ENCODE measurements at places on chromosomes 7 and 10.

GRCh38 chr10:17273403-17273802 lies 45.4 kb downstream of the VIM start:
- H3K27ac ChIP-seq, result no peak overlapping the region
- H3K4me1 ChIP-seq, result no peaks in the 10 kb centered on the region
- H3K4me3 ChIP-seq, result no peak overlapping the region
- no peak for DNase-seq

DNA sequence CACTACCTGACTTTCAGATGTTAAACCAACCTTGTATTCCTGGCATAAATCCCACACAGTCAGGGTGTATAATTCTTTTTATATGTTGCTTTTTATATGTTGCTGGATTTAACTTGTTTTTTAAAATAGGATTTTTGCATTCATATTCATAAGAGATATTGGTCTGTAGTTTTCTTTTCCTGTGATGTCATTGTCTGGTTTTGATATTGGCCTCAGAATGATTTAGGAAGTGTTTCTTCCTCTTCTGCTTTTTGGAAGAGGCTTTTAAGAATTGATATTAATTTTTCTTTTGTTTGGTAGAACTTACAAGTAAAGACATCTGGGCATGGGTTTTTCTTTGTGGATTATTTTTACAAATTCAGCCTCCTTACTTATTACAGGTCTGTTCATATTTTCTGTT lies 93.1 kb downstream of the CARD11 start:
- no peaks in the 10 kb centered on the region for H3K27me3 ChIP-seq
- H3K36me3 ChIP-seq, result peaks cover 12% of the 10 kb centered on the region
- peaks cover 47% of the 10 kb centered on the region for H3K4me1 ChIP-seq
- H3K4me3 ChIP-seq, result no peak overlapping the region
- peak; percentile 58 for DNase-seq

GRCh38 chr7:106037489-106038176 lies 74.5 kb downstream of the SYPL1 start:
- H3K27ac ChIP-seq, result no peak overlapping the region
- no peaks in the 10 kb centered on the region for H3K36me3 ChIP-seq
- peaks cover 19% of the 10 kb centered on the region for H3K4me1 ChIP-seq
- DNase-seq, result no peak

- DNase-seq, result peak; percentile 89
- peak overlapping the region; percentile 36 for H3K4me3 ChIP-seq
- H3K4me1 ChIP-seq, result peaks cover 97% of the 10 kb centered on the region
- no peaks in the 10 kb centered on the region for H3K27me3 ChIP-seq
- H3K36me3 ChIP-seq, result no peaks in the 10 kb centered on the region
Measured at GRCh38 chr10:110864662-110865140, 7.0 kb upstream of the PDCD4 start.

- DNase-seq, result no peak
- peak overlapping the region; percentile 44 for H3K27ac ChIP-seq
- H3K4me3 ChIP-seq, result no peak overlapping the region
- peaks cover 18% of the 10 kb centered on the region for H3K4me1 ChIP-seq
- no peaks in the 10 kb centered on the region for H3K27me3 ChIP-seq
- H3K36me3 ChIP-seq, result peaks cover under 1% of the 10 kb centered on the region
Measured at GRCh38 chr10:26773633-26774032, 76.1 kb downstream of the PDSS1 start.

- H3K27me3 ChIP-seq, result no peaks in the 10 kb centered on the region
- no peak overlapping the region for H3K27ac ChIP-seq
- DNase-seq, result peak; percentile 63
- no peak overlapping the region for H3K4me3 ChIP-seq
Measured at GRCh38 chr10:31977440-31978155, 49.0 kb upstream of the ARHGAP12 start.

DNA sequence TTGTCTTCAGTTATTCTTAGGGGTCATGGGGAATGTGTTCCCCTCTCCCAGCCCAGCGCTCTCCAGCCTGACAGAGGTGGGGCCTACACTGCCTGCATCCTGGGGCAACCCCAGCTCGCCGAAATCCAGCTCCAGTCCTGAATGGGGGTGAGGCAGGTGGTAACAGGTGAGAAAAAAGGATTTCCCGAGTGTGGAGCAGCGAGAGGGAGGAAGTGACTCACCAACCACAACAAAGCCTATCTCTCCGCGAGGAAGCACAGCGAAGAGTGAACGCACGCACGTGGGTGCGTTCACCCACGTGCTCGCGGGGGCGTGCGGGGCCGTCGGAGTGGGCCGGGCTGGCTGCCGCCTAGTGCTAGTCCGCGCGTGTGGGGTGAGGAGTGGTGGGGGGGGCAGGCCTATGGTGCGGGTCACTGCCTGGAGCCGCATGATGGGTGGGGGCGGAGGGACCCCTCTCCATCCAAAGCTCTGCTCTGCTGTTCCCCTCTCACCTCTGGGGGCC lies 855 bp upstream of the PALD1 start:
- H3K4me3 ChIP-seq, result peak overlapping the region; percentile 61
- H3K27ac ChIP-seq, result peak overlapping the region; percentile 32
- H3K36me3 ChIP-seq, result no peaks in the 10 kb centered on the region
- peak; percentile 80 for DNase-seq

- no peaks in the 10 kb centered on the region for H3K27me3 ChIP-seq
- H3K4me1 ChIP-seq, result no peaks in the 10 kb centered on the region
- no peak overlapping the region for H3K27ac ChIP-seq
- no peak for DNase-seq
- H3K36me3 ChIP-seq, result no peaks in the 10 kb centered on the region
Measured at GRCh38 chr7:84916161-84916560, 270.7 kb downstream of the SEMA3D start.

GRCh38 chr10:78261291-78261690 lies 227.6 kb downstream of the RPS24 start:
- H3K4me3 ChIP-seq, result no peak overlapping the region
- H3K27ac ChIP-seq, result no peak overlapping the region
- DNase-seq, result no peak
- H3K27me3 ChIP-seq, result peaks cover 5% of the 10 kb centered on the region
- no peaks in the 10 kb centered on the region for H3K36me3 ChIP-seq

- H3K4me3 ChIP-seq, result no peak overlapping the region
- H3K27me3 ChIP-seq, result no peaks in the 10 kb centered on the region
- no peak overlapping the region for H3K27ac ChIP-seq
- H3K36me3 ChIP-seq, result no peaks in the 10 kb centered on the region
- no peaks in the 10 kb centered on the region for H3K4me1 ChIP-seq
- DNase-seq, result no peak
Measured at GRCh38 chr10:93445097-93445960, 36.8 kb downstream of the MYOF start.

- no peak for DNase-seq
- H3K4me3 ChIP-seq, result no peak overlapping the region
- no peak overlapping the region for H3K27ac ChIP-seq
- H3K4me1 ChIP-seq, result no peaks in the 10 kb centered on the region
- no peaks in the 10 kb centered on the region for H3K36me3 ChIP-seq
Measured at GRCh38 chr10:43901302-43901701, 252.6 kb upstream of the ZNF32 start.

- peak; percentile 36 for DNase-seq
- H3K27me3 ChIP-seq, result no peaks in the 10 kb centered on the region
- no peak overlapping the region for H3K4me3 ChIP-seq
- H3K4me1 ChIP-seq, result no peaks in the 10 kb centered on the region
- H3K27ac ChIP-seq, result no peak overlapping the region
- H3K36me3 ChIP-seq, result no peaks in the 10 kb centered on the region
Measured at GRCh38 chr7:29105752-29106668, 40.3 kb downstream of the CPVL start.

DNA sequence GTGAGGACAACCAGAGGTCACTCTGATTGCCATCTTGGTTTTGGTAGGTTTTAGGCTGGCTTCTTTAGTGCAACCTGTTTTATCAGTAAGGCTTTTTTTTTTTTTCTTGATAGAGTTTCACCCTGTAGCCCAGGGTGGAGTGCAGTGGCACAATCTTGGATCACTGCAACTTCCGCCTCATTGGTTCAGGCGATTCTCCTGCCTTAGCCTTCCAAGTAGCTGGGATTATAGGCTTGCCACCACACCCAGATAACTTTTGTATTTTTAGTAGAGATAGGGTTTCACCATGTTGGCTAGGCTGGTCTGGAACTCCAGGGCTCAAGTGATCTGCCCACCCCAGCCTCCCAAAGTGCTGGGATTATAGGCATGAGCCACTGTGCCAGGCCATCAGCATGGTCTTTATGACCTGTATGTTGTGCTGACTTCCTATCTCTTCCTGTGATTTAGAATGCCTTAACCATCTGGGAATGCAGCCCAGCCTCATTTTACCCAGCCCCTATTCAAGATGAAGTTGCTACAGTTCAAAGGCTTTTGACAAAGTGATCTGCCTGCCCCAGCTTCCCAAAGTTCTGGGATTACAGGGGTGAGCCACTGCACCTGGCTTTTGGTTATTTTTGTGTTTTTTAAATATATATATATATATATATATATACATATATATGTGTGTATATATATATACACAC lies 7.0 kb upstream of the ZNF425 start:
- H3K36me3 ChIP-seq, result peaks cover 11% of the 10 kb centered on the region
- DNase-seq, result no peak

GRCh38 chr10:33186150-33186549 lies 148.3 kb downstream of the NRP1 start:
- H3K27ac ChIP-seq, result no peak overlapping the region
- no peaks in the 10 kb centered on the region for H3K27me3 ChIP-seq
- no peaks in the 10 kb centered on the region for H3K4me1 ChIP-seq
- DNase-seq, result no peak
- H3K36me3 ChIP-seq, result no peaks in the 10 kb centered on the region
- no peak overlapping the region for H3K4me3 ChIP-seq

- H3K4me1 ChIP-seq, result peaks cover 77% of the 10 kb centered on the region
- no peak overlapping the region for H3K27ac ChIP-seq
- DNase-seq, result no peak
- H3K4me3 ChIP-seq, result no peak overlapping the region
Measured at GRCh38 chr7:87210506-87210905, 9.0 kb downstream of the TMEM243 start.

GRCh38 chr10:34514290-34514689 lies 300.8 kb downstream of the PARD3 start:
- H3K27ac ChIP-seq, result no peak overlapping the region
- no peak overlapping the region for H3K4me3 ChIP-seq
- no peaks in the 10 kb centered on the region for H3K36me3 ChIP-seq
- no peaks in the 10 kb centered on the region for H3K27me3 ChIP-seq

DNA sequence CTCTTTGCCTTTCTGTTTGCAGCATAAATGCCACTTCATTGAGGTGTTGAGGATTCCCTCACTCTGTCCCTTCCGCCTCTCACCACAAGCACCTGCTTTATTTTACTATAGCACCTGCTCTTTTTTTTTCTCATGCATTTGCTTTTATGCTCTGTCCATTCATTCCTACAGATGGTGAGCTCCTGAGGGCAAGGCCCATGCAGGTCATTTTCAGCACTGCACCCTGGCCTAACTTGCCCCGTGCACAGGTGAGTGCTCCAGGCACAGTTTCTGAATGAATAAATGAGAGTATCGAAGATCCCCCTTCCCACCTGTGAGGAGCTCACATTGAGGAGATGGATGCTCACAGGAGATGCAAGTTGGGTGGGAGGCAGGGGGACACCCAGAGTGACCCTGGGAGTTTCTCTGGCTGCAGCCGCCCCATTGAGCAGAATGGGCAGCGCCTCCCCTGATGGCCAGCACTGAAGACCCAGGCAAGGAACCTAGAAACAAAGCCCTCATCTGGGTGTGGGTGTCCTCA lies 1.2 kb upstream of the AKR1E2 start:
- no peak overlapping the region for H3K4me3 ChIP-seq
- peaks cover 14% of the 10 kb centered on the region for H3K27me3 ChIP-seq
- no peak overlapping the region for H3K27ac ChIP-seq
- no peaks in the 10 kb centered on the region for H3K36me3 ChIP-seq
- no peak for DNase-seq
- H3K4me1 ChIP-seq, result no peaks in the 10 kb centered on the region

DNA sequence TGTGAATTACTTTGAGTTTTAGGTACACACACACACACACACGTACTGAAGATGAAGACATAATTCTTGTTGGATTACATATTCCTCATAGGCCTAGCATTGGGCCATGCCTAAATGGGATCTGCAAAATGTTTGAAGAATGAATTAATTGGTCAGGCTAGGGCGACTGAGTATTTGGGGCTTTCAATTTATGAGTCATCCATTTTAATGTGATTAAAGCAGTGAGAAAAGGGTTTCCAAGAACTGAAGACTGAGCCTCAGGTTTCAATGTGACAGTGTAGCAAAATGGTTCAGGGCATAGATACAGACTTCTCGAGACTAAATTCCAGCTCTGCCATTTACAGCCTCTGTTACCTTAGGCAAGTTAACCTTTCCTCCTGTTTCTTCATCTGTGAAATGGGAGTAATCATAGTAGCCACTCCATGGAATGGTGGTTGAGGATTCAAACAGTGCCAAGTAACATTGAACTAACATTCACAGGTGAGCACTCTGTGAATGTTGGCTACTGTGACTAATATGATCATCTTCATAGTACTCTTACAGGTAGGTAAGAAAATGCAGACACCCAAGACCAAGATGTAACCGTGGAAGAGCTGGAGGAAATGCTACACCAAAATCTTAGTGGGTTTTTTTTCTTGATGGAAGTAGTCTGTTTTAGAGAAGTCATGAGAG lies 7.6 kb downstream of the BPGM start:
- no peaks in the 10 kb centered on the region for H3K27me3 ChIP-seq
- no peak overlapping the region for H3K27ac ChIP-seq
- peaks cover 8% of the 10 kb centered on the region for H3K36me3 ChIP-seq
- DNase-seq, result no peak
- H3K4me3 ChIP-seq, result no peak overlapping the region
- peaks cover 2% of the 10 kb centered on the region for H3K4me1 ChIP-seq

DNA sequence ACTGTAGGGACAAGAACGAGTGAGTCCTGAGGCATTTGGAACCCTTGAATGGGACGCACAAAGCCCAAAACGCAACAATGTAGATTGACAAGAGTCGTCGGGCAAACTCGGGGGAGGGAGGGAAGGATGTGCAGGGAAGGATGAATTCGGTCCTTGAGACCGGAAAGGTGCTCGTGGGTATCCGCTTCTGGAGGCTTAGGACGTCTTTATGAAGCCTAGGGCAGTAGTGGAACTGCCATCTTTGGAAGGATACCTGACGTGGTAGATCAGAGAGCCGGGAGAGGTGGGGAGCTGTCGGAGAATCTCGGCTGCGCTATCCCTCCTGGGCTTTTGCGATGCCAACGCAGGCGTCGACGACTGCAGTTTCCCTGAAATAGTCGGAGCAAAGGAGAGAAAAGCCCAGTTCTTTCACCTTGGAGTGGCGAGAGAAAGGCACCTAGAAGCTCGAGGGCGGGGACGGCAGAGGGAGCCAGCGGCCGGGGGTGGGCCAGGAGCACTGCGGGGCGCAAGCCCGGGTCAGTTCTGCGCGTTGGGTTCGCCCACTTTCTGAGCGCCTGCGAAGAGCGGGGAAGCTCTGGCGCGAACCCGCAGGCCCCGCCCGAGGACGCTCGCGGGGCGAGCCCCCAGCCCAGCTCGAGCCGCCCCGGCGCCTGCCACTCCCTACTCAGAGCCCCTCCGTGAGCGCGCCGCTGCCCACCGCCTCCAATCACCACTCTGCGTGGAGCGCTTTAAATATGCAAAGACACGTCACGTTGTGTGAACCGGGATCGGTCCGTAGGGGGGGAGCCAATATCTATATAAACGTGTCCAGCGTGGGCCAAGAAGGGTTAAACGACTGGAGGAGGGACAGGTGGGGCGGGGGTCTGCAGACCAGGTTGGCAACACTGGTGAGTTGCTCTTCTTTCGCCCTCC lies at the start of gene CYP26C1:
Gene CYP26C1, plus strand, starts transcription at position 824 of the 912 bp plus-strand sequence. CDS start 466 bp downstream, outside the sequence.
- peaks cover 28% of the 10 kb centered on the region for H3K27me3 ChIP-seq
- H3K4me1 ChIP-seq, result peaks cover 26% of the 10 kb centered on the region
- no peak within 1 kb of the TSS for H3K4me3 ChIP-seq
- DNase-seq, result no peak
- peaks cover 3% of the 10 kb centered on the region for H3K36me3 ChIP-seq
- H3K27ac ChIP-seq, result no peak within 1 kb of the TSS

Data from B cell (primary cell).